Uterus (tissue), 4 donors: ENCODE measurements at places on chromosomes 16 and 17.
A peak's percentile ranks its signal among the peaks of the same experiment; 100 is the strongest.

DNA sequence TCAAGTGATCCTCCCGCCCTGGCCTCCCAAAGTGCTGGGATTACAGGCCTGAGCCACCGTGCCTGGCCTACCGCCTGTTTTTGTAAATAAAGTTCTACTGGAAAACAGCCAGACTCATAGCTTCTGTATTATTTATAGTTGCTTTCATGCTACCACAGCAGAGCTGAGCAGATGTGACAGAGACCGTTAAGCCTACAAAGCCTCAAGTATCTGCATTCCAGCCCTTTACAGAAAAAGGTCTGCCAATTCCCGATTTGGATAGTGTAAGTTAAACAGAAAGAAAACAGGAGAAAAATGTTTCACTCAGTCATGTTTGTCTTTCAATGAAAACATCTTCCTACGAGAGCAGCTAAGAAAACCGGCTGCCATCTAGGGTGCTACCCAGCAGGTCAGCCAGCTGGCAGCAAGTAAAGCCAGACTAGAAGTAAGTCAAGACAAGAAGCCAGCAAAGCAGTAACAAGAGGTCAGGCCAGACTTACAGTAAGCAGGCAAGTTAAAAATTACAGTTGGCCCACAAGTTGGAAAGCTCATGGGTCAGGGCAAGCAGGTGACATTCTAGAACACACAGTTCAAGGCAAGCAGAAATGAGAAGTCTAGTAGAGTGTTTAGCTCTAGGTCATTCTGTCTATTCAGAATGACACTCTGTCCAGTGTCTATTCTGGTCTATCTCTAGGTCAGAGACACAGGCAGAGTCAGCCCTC lies 17.7 kb downstream of the NCBP3 start:
- no peak for DNase-seq
- no peak overlapping the region for H3K4me3 ChIP-seq
- no peak overlapping the region for H3K27ac ChIP-seq
- H3K4me1 ChIP-seq, result no peaks in the 10 kb centered on the region
- no peaks in the 10 kb centered on the region for H3K27me3 ChIP-seq

DNA sequence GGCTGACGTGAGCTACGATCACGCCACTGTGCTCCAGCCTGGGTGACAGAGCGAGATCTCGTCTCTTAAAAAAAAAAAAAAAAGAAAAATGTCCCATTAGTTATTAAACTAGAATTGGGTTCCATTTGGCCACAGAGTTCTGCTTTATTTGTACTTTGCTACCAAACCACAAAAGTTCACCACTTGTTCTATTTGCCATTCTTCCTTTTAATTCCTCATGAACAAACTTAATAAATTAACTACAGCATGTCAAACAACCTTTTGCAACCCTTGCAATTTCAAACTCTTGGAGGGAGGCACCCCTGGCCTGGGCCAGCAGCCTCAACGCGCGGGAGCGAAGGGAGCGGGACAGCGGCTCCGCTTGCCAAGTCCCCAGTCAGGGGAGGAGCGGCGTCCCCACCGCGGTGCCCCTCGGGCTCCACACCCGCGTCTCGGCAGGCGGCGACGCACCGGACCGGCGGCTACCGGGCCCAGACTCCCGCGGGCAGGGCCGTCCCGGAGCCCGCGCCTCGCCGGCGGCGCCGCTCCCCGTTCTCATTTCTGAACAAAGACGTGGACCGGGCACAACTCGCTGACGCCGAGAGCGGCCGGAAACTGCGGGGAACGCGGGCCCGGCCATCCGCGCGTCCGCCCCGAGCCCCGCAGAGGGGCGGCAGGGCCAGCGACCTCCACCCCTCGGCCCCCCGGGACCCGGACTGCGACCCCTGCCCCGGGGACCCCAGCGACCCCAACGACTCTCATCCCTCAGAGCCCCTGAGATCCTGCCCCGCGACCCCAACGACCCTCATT lies 775 bp downstream of the CYTH1 start:
- peak overlapping the region; percentile 88 for H3K27ac ChIP-seq
- no peaks in the 10 kb centered on the region for H3K36me3 ChIP-seq
- no peaks in the 10 kb centered on the region for H3K27me3 ChIP-seq
- peak overlapping the region; percentile 59 for H3K4me3 ChIP-seq

DNA sequence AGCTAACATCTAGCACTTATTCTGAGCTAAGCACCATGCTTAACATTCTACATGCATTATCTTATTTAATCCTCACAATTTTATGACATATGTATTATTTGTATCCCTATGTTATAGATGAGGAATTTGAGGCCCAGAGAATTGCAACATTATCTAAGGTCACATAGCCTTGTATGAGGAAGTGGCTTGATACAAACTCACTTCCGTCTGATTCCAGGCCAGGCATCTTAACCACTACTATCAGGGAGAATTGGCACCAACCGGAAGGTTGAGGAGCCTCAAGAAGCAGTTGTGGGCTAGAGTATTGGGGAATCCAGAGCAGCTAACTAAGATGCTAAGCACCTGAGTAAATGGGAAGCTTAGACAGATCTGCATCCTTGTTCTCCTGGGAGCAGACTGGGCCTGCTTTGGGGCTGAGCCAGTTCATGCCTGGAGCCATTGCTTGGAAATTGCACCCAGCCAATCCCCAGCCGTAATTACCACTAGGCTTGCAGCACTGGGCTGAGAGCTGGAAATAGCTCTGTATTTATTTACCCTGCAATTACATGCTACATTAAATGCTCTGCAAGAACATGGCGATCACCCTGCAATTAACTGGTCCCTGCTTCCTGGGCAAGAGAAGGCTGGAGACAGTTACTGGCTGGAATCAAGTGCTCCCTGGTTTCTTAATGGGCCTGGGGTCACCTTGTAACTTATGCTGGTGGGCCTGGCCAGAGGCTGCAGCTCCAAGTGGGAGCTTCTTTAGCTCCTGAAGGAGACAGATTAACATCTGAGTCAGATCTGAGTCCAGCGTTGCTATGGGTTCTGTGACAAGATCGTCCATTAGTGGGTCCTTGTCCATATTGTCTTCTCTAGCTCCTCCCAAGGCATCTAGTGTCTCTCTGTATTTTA lies 273.1 kb upstream of the CCL2 start:
- H3K4me3 ChIP-seq, result no peak overlapping the region
- no peak for DNase-seq
- H3K27ac ChIP-seq, result no peak overlapping the region
- no peaks in the 10 kb centered on the region for H3K4me1 ChIP-seq
- no peaks in the 10 kb centered on the region for H3K27me3 ChIP-seq

- no peak for DNase-seq
- no peaks in the 10 kb centered on the region for H3K4me1 ChIP-seq
These were observed 284.5 kb downstream of the CBLN1 start for GRCh38 chr16:48997081-48997615.

GRCh38 chr17:47709594-47709993 lies 15.6 kb downstream of the TBKBP1 start:
- H3K27ac ChIP-seq, result no peak overlapping the region
- H3K4me3 ChIP-seq, result no peak overlapping the region
- DNase-seq, result no peak
- H3K27me3 ChIP-seq, result no peaks in the 10 kb centered on the region
- no peaks in the 10 kb centered on the region for H3K4me1 ChIP-seq

GRCh38 chr16:15879255-15879811 lies 9.1 kb downstream of the CEP20 start:
- DNase-seq, result no peak
- H3K4me3 ChIP-seq, result no peak overlapping the region
- H3K36me3 ChIP-seq, result no peaks in the 10 kb centered on the region
- no peaks in the 10 kb centered on the region for H3K4me1 ChIP-seq

DNA sequence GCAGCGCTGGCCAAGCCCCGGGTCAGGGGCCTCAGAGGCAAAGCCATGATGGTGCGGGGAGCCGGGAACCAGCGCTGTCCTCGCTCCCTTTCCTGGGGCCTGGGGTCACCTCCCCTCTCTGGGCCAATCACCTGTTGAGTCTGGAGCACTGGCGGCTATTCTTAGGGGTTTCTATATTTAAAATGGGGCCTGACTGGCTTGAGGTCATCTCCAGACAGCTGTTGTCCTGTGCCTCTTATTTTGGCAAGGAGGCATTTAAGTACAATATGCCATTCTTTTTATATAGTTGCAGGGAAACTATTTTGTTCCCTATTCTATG lies at the start of gene COX6A2:
Gene COX6A2 (minus strand): TSS at position 82 of the 319 bp plus-strand sequence. CDS start 35 bp downstream, at position 47.
- DNase-seq, result no peak
- H3K36me3 ChIP-seq, result no peaks in the 10 kb centered on the region
- H3K27me3 ChIP-seq, result no peaks in the 10 kb centered on the region
- H3K4me3 ChIP-seq, result peak within 1 kb of the TSS; percentile 11
- H3K4me1 ChIP-seq, result no peaks in the 10 kb centered on the region

DNA sequence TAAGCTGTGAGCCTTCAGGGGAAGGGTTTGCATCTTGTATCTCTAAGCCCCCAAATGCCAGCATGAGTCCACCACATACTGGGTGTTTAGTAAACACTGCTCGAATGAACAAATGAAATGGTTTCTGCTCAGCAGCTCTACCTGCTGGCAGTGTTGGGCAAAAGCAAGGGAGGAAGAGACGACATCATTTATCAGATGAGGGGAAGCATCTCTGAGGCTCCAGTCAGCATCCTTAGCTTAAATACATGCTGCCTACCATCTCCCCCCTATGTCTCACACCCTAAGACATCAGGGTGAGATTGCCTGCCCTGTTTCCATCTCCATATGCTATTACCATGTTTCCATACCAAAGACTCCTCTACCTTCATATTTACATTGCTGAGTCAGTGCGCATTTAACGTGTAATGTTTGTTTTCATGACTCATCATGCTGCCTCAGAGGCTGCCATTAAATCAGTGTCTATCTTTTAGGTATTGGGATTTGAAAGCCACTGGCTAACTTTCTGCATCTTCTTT lies 379.8 kb downstream of the UTP18 start:
- no peak overlapping the region for H3K27ac ChIP-seq
- H3K4me3 ChIP-seq, result no peak overlapping the region
- H3K36me3 ChIP-seq, result no peaks in the 10 kb centered on the region
- no peaks in the 10 kb centered on the region for H3K4me1 ChIP-seq
- DNase-seq, result no peak

DNA sequence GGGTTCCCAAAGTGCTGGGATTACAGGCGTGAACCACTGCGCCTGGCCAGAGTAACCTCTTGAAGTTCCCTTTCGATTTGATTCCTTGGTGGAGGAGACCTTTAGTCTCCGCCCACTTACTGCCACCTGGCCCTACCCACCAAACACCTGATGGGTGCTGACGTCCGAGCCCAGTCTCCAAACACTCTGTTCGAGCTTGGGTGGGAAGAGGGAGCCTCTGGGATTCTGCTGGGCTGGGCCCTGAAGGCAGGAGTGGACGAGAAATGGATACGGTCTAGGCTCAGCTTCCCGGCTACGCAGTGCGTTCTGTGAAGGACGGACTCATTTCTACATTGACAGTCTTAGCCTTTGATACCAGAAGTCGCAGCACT lies 870 bp upstream of the ITGA3 start:
- H3K27me3 ChIP-seq, result no peaks in the 10 kb centered on the region
- H3K27ac ChIP-seq, result peak overlapping the region; percentile 91
- H3K4me1 ChIP-seq, result peaks cover 6% of the 10 kb centered on the region
- H3K36me3 ChIP-seq, result no peaks in the 10 kb centered on the region

DNA sequence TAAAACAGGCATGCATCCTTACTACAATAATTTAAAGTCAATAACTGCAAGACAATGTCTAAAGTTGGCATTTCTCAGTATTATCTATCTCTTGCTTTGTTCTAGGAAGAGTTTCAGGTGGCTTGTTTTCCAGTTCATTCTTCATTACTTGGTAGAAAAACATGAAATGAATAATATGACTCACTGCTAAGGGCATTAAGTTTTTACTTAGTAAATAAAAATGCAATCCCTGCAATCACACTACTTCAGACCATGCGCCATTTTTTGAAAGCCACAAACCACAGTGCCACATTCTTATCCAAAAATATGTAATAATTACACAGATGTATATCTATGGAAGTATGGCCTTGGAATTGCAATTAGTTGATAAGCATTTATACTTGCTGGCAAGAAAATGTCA lies 55.4 kb downstream of the CREBBP start:
- peaks cover 29% of the 10 kb centered on the region for H3K4me1 ChIP-seq
- no peaks in the 10 kb centered on the region for H3K36me3 ChIP-seq
- no peak for DNase-seq
- H3K4me3 ChIP-seq, result no peak overlapping the region
- H3K27me3 ChIP-seq, result no peaks in the 10 kb centered on the region

GRCh38 chr17:76022285-76022684 lies 4.8 kb downstream of the EVPL start:
- no peaks in the 10 kb centered on the region for H3K27me3 ChIP-seq
- no peak overlapping the region for H3K4me3 ChIP-seq
- no peak overlapping the region for H3K27ac ChIP-seq
- no peaks in the 10 kb centered on the region for H3K4me1 ChIP-seq

DNA sequence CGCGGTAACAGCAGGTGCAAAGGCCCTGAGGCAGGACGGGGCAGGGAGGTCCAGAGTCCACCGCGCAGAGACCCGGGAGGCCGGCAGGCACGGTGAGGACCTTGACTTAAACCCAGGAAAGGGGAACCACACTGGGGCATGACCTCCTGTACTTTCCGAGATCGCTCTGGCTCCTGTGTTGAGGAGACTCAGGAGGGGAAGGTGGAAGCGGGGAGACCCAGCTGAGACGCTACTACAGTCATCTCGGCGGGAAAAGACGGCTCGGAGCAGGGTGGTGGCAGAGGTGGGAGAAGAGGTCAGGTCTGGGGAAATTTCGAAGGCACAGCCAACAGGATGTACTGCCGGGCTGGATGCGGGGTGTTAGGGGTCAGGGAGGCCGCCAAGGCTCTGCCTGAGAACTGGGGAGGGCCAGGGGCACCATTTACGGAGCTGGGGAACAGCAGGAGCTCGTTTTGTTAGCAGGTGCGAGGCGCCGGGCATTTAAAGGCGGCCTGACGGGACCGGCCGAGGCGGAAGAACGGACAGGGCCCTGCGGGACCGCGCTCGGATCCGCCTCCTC lies 22.3 kb downstream of the NPTX1 start:
- peak overlapping the region; percentile 94 for H3K27ac ChIP-seq
- no peak for DNase-seq
- H3K36me3 ChIP-seq, result no peaks in the 10 kb centered on the region
- H3K4me3 ChIP-seq, result peak overlapping the region; percentile 84
- H3K4me1 ChIP-seq, result peaks cover 3% of the 10 kb centered on the region
- H3K27me3 ChIP-seq, result no peaks in the 10 kb centered on the region

- no peaks in the 10 kb centered on the region for H3K27me3 ChIP-seq
- H3K4me3 ChIP-seq, result no peak overlapping the region
- no peak for DNase-seq
- H3K27ac ChIP-seq, result no peak overlapping the region
- no peaks in the 10 kb centered on the region for H3K4me1 ChIP-seq
- no peaks in the 10 kb centered on the region for H3K36me3 ChIP-seq
These were observed 30.8 kb upstream of the RPL38 start for GRCh38 chr17:74172700-74173099.

GRCh38 chr17:31488264-31488981 lies 96.9 kb downstream of the RAB11FIP4 start:
- H3K36me3 ChIP-seq, result no peaks in the 10 kb centered on the region
- no peaks in the 10 kb centered on the region for H3K27me3 ChIP-seq
- DNase-seq, result no peak
- H3K27ac ChIP-seq, result no peak overlapping the region
- no peaks in the 10 kb centered on the region for H3K4me1 ChIP-seq

GRCh38 chr17:79544142-79544914 lies 66.5 kb downstream of the RBFOX3 start:
- no peak for DNase-seq
- no peaks in the 10 kb centered on the region for H3K36me3 ChIP-seq
- no peaks in the 10 kb centered on the region for H3K4me1 ChIP-seq
- H3K27me3 ChIP-seq, result no peaks in the 10 kb centered on the region
- H3K4me3 ChIP-seq, result no peak overlapping the region

GRCh38 chr17:28726627-28727491 lies 826 bp upstream of the TLCD1 start:
- no peaks in the 10 kb centered on the region for H3K27me3 ChIP-seq
- no peaks in the 10 kb centered on the region for H3K36me3 ChIP-seq
- DNase-seq, result peak; percentile 92
- H3K4me1 ChIP-seq, result peaks cover 2% of the 10 kb centered on the region

GRCh38 chr16:88375996-88376834 lies 6.5 kb upstream of the ZNF469 start:
- H3K4me1 ChIP-seq, result no peaks in the 10 kb centered on the region
- no peak overlapping the region for H3K27ac ChIP-seq
- no peaks in the 10 kb centered on the region for H3K36me3 ChIP-seq
- no peak for DNase-seq
- H3K4me3 ChIP-seq, result no peak overlapping the region
- H3K27me3 ChIP-seq, result no peaks in the 10 kb centered on the region
